8988T (cell line): ENCODE measurements at places on chromosomes 1 and 21.
A peak's percentile ranks its signal among the peaks of the same experiment; 100 is the strongest.

DNA sequence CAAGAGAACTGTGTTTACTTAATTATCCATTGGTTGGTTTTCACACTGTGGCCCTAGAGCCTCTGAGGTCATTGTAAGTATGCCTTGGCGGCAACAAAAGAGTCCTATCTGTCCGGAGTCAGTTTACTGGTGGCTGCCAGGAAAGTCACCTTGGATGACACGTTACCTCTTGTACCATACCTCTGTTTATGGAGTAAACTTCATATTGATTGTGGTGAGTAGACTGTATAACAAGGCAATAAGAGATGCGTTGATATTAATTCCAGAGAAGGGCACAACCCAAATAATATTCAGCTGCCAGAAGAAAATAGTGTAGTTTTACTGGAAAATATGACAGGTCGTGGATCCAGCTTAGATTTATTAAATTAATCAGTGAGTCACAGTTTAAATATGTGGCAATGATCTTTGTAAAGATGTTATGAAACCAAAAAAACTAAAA, 20.4 kb upstream of the KIF14 start:
- DNase-seq, result no peak

DNA sequence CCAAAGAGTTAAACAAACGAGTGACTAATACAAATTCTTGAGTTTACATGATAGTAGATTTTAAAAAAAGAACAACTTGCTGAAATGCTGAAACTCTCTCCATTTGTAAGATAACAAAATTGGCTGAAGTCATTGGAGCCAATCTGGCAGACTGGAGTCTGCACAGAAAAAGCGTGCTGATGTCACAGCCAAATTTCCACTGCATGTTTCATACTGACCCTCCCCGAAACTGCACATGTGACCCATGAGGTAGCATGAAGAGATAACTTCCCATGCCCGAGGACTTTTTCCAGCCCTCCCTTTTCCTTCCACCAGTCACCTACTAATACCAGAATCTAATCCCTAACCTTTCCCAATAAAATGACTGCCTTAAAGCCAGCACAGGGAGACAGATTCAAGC, 1.2 kb upstream of the LELP1 start:
- DNase-seq, result no peak

DNA sequence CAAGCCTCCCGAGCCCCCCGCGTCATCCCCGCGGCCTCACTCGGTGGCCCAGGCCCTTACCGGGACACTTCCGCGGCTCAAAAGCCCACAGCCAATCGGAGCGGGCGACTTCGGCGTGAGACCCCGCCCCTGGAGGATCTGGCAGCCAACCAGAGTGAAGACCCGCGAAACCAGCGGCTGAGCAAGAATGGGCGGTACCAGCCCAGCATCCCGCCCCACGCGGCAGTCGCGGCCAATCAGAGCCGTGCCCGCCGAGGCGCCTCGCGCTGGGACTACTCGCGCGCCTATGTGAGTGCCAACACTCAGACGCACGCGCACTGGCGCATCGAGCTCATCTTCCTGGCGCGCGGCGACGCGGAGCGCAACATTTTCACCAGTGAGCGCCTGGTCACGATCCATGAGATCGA, 22.5 kb downstream of the DISP3 start:
- no peak for DNase-seq

DNA sequence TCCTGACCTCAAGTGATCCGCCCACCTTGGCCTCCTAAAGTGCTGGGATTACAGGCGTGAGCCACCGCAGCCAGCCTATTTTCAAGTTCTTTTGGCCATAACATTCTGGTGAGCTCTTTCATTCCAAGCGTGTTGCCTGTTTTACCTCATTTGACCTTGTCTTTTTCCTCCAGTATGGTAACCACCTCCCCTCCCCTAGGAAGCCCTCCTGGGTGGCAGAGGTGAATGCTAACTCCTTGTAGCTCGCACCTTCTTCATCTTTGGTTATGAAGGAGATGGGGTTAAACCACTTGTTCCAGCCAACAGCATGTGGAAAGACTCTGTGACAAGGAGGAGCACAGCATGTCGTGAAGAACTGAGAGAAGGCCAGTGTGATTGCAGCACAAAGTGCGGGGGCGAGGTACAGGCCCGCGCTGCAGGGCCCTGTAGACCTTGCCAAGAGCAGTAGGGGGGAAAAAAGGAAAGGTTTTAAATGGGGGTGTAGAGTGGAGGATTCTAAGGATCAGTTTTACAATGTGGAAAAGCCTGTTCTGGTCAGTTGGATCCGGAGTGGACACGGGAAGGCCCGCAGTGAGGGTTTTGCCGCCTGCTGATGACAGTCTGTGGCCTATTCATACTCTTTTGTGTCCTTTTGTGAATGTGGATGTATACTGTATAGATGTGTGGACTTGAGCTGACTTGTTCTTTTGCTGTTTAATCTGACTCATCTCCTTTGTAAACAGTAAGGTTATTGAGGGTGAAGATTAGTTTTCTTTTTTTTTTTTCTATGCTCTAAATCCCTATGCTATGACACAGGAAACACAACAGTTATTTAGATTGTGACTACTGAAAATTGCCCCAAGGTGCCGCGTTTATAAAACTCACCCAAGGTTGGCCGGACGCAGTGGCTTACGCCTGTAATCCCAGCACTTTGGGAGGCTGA, 7.5 kb upstream of the ZNF436 start:
- no peak for DNase-seq

- no peak for DNase-seq
Observed at GRCh38 chr1:82731216-82731615, 930.5 kb downstream of the ADGRL2 start.

GRCh38 chr1:110067893-110068645, 2.4 kb downstream of the ALX3 start:
- no peak for DNase-seq

DNA sequence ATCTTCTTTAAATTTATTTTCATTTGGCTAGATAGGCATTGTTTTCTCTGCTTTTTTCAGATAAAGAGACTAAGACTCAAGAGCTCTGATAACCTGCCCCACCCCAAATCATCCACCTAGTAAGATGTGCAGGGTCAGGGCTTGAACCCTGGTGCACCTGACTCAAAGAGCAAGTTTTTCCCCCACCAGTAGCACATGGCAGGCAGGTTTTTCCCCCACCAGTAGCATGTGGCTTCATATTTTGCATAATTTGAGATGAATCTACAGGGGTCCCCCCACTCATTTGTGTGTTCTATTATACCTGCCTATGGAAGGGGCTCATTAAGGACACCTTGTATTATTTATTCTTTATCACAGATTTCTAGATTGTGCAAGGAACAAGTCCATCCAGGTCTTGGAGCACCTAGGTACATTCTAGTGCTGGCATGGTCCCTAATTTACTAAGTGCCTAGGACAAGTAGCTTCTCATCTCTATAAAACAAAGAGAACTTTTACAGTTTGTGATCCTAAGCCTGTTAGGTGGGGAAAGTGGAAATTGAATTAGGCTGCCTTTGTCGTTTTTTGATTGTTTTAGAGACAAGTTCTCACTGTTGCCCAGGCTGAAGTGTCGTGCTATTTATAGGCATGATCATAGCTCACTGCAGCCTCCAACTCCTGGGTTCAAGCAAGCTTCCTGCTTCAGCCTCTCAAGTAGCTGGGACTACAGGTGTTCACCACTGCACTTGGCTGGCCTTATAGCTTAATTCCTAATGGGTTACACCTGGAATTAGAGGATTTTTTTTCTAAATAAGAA, 13.2 kb upstream of the CTSE start:
- DNase-seq, result no peak

- no peak for DNase-seq
Observed at GRCh38 chr1:92291372-92291999, 7.3 kb downstream of the GLMN start.

DNA sequence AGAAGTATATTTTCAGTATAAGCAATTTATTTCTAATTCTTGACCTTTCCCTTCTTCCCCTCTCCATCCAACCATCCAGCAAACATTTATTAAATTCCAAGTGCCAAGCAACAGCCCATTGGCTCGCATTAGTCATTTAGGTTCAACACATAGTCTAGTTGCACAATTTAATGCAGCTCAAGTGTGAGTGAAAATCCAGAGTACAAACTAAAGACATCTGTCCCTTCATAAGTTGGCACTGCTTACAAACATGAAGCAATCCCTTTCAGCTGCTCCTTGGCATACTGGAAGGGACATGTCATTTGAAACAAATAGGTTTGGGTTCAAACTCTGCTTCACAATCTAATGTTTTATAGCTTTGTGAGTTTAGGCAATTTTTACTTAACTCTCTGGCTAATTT, 10.7 kb downstream of the CASQ2 start:
- no peak for DNase-seq

GRCh38 chr1:205259324-205259832, 31.6 kb downstream of the TMCC2 start:
- no peak for DNase-seq

DNA sequence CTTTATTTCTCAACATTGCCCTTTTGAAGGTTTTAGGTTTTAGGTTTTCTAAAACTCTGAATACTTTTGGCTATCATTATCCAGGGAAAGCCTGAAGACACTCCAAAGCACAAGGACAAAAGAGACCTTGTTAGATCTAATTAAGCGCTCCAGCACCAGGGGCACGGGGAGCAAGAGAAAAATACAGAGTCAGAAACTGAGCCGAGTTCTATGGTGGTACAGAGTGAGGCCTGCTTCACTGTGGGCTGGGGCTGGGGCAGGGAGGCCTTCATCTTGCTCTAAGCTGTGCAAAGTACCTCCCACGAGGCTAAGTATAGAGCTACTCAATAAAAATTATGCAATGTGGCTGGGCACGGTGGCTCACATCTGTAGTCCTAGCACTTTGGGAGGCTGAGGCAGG, 19.7 kb upstream of the RAB4A start:
- no peak for DNase-seq

DNA sequence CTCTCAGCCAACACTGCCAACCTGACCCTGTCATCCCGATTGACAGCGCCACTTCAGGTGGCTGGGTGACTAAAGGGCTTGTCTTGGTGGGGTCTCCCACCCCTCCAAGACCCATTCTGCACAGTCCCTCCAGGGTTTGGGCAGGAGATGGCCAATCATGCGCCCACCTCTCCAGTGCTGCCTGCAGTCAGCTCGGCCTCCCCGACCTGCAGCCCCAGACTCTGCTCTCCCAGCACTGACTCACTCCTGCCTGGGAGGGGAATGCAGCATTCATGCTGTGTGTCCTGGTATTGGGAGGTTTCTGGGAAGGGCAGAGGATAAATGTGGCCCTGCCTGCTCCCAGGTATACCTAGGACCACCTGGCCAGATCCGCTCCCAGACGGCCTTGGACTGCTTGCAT, 9.7 kb downstream of the TMEM81 start:
- no peak for DNase-seq

DNA sequence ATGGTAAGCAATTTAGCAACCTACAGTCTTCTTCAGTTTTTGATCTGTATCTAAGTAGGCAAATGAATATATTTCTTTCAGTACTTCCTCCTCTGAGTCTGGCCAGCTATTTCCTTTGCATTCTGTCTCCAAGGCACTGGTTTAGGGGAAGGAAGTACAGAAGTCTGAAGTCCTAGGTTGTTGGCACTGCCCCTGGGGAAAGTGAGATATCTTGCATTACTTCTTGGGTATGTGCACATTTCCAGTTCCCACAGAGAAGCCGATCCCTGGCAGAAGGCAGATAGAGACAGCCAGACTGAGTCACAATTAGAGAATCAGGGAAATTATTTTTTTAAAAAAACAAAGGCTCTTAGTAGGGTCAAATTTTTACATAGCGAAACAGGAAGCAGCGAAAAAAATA, 98.8 kb downstream of the RASAL2 start:
- DNase-seq, result no peak

DNA sequence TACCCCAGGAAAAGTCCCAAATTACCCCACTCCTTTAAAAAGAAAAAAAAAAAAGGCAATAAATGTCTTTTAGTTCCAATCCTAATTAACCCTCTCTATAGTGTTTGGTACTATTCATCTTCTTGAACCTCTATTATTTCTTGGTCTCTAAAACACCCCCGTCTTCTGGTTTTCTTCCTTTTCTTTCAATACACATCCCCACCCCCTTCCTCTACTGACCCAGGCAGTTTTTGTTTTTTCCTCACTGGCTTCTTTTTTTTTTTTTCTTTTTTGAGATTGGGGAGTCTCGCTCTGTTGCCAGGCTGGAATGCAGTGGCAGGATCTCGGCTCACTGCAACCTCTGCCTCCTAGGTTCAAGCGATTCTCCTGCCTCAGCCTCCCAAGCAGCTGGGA, 26.1 kb downstream of the EGLN1 start:
- no peak for DNase-seq

- DNase-seq, result no peak
Observed at GRCh38 chr1:7400566-7400965, 370.5 kb upstream of the VAMP3 start.

GRCh38 chr21:37927711-37928110, 11.5 kb upstream of the KCNJ6 start:
- DNase-seq, result no peak

GRCh38 chr21:42582787-42583476, 69.3 kb downstream of the SLC37A1 start:
- DNase-seq, result no peak

- peak; percentile 45 for DNase-seq
Observed at GRCh38 chr1:18794561-18794960, 64.9 kb downstream of the TAS1R2 start.
